SK-N-SH (cell line): ENCODE measurements at places on chromosomes 16 and 17. TPM values are rescaled to one million over a fixed set of nuclear protein-coding genes. Genes with fewer than 3 reads are reported as not detected.

DNA sequence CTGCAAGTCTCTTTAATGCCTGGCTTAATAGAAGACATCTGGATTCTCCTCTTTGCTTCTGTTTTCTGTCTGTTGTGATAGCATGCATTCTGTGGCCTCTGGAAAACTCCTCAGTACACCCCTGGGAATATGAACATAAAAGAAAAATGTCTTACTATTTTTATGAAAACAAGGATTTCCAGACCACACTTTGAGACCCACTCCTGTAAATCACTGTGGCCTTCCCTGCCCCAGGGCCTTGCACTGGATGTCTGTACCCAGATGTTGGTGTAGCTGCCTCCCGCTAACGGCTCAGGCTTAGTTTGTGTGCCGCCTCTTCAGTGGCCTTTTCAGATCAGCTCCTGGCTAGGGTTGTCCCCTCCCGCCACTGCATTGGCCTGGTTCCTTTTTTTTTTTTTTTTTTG lies 126.6 kb downstream of the SOCS1 start:
- peaks cover 30% of the 10 kb centered on the region for H3K4me1 ChIP-seq
- DNase-seq = peak; percentile 78
- no peak overlapping the region for H3K4me3 ChIP-seq
- peaks cover 3% of the 10 kb centered on the region; the same call in 1 of the 2 replicates for H3K36me3 ChIP-seq

Gene TP53TG3C
- polyA plus RNA-seq = 0.44 and 0.76 TPM in 2 replicates

Gene GPR179
- 0.02 TPM in 2 replicates for polyA plus RNA-seq

- no peaks in the 10 kb centered on the region for H3K27me3 ChIP-seq
- H3K4me1 ChIP-seq = peaks cover 48% of the 10 kb centered on the region
- no peak overlapping the region for H3K4me3 ChIP-seq
- peaks cover 7% of the 10 kb centered on the region for H3K36me3 ChIP-seq
- H3K27ac ChIP-seq = no peak overlapping the region
- DNase-seq = no peak
These were observed 22.5 kb downstream of the XPO6 start for GRCh38 chr16:28189245-28189644.

DNA sequence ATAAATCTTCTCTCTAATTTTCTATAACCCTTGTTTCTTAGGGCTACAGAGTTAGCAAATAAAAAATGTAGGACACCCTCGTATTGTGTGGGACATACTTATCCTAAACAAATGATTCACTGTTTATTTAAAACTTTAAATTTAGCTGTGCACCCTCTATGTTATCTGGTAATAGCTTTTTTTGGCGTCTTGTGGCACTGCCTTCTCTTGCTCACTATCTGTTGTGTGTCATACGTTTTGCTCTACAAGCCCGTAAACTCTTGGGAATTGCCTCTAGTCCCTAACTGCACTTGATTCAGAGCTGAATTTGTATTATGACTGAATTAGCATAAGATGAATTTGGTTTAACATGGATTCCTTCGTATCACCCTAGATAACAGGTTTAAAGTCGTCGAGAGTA lies 144.3 kb upstream of the MYOCD start:
- no peaks in the 10 kb centered on the region for H3K4me1 ChIP-seq
- H3K36me3 ChIP-seq = no peaks in the 10 kb centered on the region
- no peaks in the 10 kb centered on the region for H3K27me3 ChIP-seq

DNA sequence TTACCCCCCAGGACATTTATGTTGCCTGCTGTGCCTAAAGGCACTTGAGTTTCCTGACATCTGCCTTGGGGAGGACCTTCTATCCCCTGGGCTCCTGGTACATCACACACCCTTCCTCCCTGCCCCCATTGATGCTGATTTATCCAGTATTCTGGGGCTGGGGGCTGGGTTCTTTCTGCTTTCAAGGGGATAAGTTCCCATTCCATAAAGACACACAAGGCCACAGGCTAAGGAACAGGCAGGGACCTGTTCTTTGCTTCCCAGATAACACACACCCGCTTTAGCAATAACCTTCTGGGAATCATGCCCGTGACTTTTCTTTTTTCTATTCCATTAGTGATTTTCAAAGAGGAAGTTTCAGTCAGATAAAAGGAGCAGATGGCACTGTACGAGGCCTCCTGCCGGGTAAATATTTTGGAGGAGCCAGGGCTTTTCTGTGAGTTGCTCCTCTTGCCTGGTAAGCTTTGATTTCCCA lies 30.6 kb downstream of the CHD9 start:
- peak overlapping the region; percentile 99 for H3K27ac ChIP-seq
- peak; percentile 57 for DNase-seq
- H3K4me1 ChIP-seq = peaks cover 75% of the 10 kb centered on the region
- no peaks in the 10 kb centered on the region for H3K27me3 ChIP-seq

DNA sequence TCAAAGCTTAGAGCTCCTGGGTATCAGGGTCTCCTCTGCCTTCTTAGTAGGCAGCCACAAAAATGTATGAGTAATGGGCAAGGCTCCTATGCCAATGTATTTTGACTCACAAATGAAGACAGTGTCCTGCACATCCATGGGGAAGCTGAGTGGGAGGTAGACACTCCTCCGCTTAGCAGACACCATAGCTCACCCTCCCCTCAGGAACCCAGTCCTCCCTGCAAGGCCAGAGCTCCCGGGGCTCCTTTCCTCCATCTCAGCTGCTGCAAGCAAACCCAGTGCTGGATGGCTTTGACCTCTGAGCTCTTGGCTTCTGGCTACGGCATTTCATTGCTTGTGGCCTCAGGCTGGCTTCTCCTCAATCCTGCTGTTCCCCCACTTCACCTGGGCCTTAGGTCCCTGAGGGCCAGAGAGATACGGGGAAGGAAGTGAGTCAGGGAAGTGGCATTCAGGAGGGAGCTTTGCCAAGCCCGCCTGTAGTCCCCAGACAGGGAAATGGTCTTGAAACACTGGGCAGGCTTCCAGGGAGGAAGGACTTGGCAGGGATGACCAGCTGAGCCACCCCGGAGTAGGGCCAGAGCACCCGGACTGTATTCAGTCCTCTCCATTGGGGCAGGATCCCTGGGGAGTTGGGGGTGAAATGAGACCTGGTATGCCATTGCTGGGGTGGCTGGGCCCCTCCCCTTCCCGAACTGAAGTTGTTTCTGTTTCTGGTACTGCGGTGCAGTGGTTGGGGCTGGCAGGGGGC lies 4.5 kb downstream of the ABCC3 start:
- no peaks in the 10 kb centered on the region for H3K27me3 ChIP-seq
- no peaks in the 10 kb centered on the region for H3K36me3 ChIP-seq
- peak; percentile 81 for DNase-seq
- peak overlapping the region; percentile 43 for H3K4me3 ChIP-seq
- peak overlapping the region; percentile 97 for H3K27ac ChIP-seq

Gene MYOCD
- not detected in 2 replicates for polyA plus RNA-seq

Gene SEC14L5
- polyA plus RNA-seq = 0.03 and 0.08 TPM in 2 replicates

- H3K4me1 ChIP-seq = no peaks in the 10 kb centered on the region
- no peaks in the 10 kb centered on the region for H3K27me3 ChIP-seq
- H3K4me3 ChIP-seq = no peak overlapping the region
- peak overlapping the region; percentile 7; the same call in 1 of the 2 replicates for H3K27ac ChIP-seq
- peak; percentile 76 for DNase-seq
These were observed 16.3 kb downstream of the NACA2 start for GRCh38 chr17:61574542-61575351.

DNA sequence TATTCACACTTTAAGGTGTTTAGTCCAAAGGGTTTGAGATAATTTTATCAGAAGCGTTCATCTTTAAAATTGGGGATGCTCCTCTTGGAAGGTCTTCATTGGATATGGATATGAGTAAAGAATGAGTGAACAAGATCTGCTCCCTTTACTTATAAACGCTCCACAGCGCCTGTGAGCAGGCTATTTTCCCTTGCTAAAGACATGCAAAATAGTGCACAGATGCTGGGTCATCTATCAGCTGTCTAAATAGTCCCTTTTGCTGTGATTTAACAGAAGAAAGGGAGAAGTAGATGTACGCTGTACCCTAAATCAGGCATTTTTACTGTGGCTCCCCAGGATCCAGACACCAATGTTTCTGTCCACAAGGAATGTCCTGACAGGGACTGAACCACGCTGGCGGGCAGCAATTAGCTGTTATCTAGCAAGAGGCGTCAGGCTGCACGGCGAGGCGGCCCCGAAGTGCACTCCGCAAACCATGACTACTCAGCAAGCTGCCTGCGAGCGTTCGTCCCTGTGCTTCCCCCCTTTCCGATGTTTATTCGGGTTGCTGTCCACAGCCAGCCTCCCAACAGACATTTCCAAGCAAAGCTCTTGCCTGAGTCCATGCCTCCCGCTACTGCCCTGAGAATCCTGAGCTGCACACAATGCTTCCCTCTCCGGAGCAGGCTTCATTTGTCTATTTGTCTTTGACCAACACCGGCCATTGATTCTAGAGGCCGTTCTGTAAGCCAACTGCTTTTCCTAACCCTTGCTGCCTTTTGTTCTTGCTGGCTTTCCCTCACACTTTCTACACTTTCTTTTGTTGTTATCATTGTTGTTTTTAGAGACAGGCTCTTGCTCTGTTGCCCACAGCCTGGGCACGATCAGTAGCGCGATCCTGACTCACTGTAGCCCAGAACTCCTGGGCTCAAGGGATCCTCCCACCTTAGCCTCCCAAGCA lies 55.7 kb upstream of the CNEP1R1 start:
- H3K27ac ChIP-seq = no peak overlapping the region
- no peaks in the 10 kb centered on the region for H3K36me3 ChIP-seq
- H3K4me3 ChIP-seq = no peak overlapping the region
- H3K27me3 ChIP-seq = peaks cover 6% of the 10 kb centered on the region; the same call in 1 of the 2 replicates
- peaks cover 25% of the 10 kb centered on the region; the same call in 1 of the 2 replicates for H3K4me1 ChIP-seq

- H3K4me3 ChIP-seq = peak overlapping the region; percentile 91
- no peak overlapping the region for H3K27ac ChIP-seq
- H3K36me3 ChIP-seq = no peaks in the 10 kb centered on the region
These were observed 724 bp downstream of the GAA start for GRCh38 chr17:80101946-80102663.

- H3K27ac ChIP-seq = no peak overlapping the region
- H3K36me3 ChIP-seq = no peaks in the 10 kb centered on the region
- no peaks in the 10 kb centered on the region for H3K27me3 ChIP-seq
These were observed 451.5 kb downstream of the TOX3 start for GRCh38 chr16:52095471-52095870.

Gene CA5A
- not detected in 2 replicates for polyA plus RNA-seq

Gene CDRT15L2
- not detected in 2 replicates for polyA plus RNA-seq

GRCh38 chr16:50498431-50499155 lies 49.6 kb upstream of the NKD1 start:
- no peaks in the 10 kb centered on the region for H3K4me1 ChIP-seq
- no peaks in the 10 kb centered on the region for H3K27me3 ChIP-seq
- no peak for DNase-seq
- no peaks in the 10 kb centered on the region for H3K36me3 ChIP-seq
- no peak overlapping the region for H3K4me3 ChIP-seq

- no peak overlapping the region for H3K27ac ChIP-seq
- no peaks in the 10 kb centered on the region for H3K36me3 ChIP-seq
- peak; percentile 63 for DNase-seq
- H3K4me3 ChIP-seq = no peak overlapping the region
These were observed 29.4 kb upstream of the BAHCC1 start for GRCh38 chr17:81365601-81366585.

Gene RHBDL3
- polyA plus RNA-seq = 0.39 and 0.72 TPM in 2 replicates

Gene GJD3
- polyA plus RNA-seq = not detected in 2 replicates

- H3K4me3 ChIP-seq = no peak overlapping the region
- peak; percentile 38 for DNase-seq
- no peak overlapping the region for H3K27ac ChIP-seq
- H3K4me1 ChIP-seq = no peaks in the 10 kb centered on the region
- H3K27me3 ChIP-seq = no peaks in the 10 kb centered on the region; the same call in 1 of the 2 replicates
These were observed 89.8 kb upstream of the TMEM97 start for GRCh38 chr17:28228986-28229729.

DNA sequence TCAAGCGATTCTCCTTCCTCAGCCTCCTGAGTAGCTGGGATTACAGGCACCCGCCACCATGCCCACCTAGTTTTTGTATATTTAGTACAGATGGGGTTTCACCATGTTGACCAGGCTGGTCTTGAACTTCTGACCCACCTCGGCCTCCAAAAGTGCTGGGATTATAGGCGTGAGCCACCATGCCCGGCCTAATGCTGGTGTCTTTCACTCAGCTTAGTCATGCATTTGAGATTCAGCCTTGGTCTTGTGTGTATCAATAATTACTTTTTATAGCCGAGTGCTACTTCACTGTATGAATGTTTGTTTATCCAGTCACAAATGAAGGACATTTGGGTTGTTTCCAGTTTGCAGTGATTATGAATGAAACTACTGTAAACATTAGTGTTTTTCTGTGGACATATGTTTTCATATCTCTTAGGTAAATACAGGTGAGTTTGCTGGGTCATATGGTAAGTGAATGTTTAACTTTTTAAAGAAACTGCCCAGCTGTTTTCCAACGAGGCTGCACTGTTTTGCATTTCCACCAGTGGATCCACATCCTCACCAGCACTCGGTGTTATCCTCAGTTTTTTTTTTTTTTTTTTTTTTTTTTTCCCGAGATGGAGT lies 11.0 kb upstream of the PLCG2 start:
- H3K27me3 ChIP-seq = peaks cover 10% of the 10 kb centered on the region; the same call in 1 of the 2 replicates
- no peaks in the 10 kb centered on the region for H3K36me3 ChIP-seq
- H3K27ac ChIP-seq = no peak overlapping the region

Gene CCL2
- 210 and 296 TPM in 2 replicates for polyA plus RNA-seq

Gene GOT2
- 59.2 and 69.2 TPM in 2 replicates for polyA plus RNA-seq

DNA sequence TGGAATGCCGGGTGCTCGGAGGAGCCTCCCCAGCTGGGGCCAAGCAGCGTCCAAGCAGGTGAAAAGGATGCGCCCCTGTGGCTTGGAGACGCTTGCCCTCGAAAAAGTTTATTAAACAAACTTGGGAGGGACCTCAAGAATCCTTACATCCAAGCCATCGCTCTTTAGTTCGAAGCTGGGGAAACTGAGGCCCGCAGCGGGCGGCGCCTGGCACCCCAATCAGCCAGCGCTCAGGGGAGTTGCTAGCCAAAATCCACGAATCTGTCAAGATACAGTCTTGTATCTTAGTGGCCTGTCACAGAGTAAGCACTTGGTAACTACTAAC lies 553 bp upstream of the B9D1 start:
- H3K27ac ChIP-seq = no peak overlapping the region
- H3K27me3 ChIP-seq = no peaks in the 10 kb centered on the region
- peaks cover 32% of the 10 kb centered on the region; the same call in 1 of the 2 replicates for H3K4me1 ChIP-seq
- H3K36me3 ChIP-seq = no peaks in the 10 kb centered on the region
- peak overlapping the region; percentile 72 for H3K4me3 ChIP-seq
- no peak for DNase-seq

DNA sequence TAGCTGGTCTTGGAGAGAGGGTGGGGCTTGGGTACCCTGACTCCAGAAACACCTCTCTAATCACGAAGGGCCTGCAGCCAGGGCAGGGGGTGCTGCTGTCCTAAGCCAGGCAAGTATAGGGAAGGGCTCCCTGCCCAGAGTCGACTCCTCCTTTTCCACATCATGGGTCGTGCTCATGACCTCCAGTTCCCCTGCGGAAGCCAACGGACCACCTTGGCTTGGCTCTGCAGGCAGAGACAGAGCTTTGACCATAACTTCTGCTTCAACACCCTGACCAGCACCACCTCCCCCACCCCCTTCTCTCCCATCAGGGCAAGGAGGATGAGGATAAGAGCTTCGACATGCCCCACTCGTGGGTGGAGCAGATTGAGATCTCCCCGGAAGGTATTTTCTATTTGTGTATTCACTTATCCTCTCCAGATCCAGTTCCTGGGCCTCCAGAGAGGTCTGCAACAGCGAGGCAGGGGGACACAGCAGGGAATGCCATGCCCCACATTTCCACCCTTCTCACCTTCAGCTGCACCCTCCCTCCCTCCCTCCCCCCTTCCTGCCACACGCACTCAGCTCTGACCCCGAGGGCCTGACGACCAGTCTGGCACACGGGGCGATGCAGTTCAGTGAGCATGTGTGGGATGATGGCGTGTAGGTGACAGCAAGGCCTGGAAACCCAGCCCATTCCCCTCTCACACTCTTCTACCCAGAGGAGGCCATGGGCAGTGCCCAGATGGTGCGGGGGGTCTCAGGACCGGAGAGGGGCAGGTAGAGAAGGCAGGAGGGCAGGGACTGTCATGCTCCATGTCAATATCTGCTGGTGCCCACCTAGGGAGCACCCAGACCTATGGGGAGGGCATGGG lies 14.0 kb upstream of the KATNB1 start:
- H3K27ac ChIP-seq = no peak overlapping the region
- H3K36me3 ChIP-seq = no peaks in the 10 kb centered on the region
- peak; percentile 44 for DNase-seq
- no peaks in the 10 kb centered on the region; the same call in 1 of the 2 replicates for H3K27me3 ChIP-seq
